Activated CD4-positive, CD25-positive, alpha-beta regulatory T cell treated with anti-CD3 and anti-CD28 coated beads, Interleukin-2, amount 50 U/mL, for 72 hours (primary cell): ENCODE measurements at places on chromosomes 4 and X.

GRCh38 chr4:823761-824460, 2.0 kb downstream of the CPLX1 start:
- DNase-seq = no peak

- no peak for DNase-seq
These were observed 587.1 kb upstream of the HTR2C start for GRCh38 chrX:113996781-113997180.

DNA sequence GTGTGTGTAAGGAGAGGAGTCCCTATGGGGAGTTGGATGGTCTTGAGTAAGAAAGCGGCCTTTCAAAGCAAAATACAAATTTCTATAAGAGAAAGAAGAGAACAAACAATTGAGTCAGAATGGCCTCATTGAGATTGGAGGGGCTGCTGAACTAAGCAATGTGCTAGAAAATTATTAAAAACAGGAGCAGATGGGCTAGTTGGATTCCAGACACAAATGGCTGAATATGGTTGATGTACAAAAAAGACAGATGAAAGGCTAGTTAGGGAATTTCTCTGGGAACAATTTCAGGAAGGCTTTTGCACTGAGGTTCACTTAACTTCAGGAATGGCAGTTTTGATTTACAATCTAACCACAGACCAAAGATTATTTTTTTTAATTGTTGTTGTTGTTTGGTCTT, 1806.8 kb upstream of the TENM3 start:
- no peak for DNase-seq

DNA sequence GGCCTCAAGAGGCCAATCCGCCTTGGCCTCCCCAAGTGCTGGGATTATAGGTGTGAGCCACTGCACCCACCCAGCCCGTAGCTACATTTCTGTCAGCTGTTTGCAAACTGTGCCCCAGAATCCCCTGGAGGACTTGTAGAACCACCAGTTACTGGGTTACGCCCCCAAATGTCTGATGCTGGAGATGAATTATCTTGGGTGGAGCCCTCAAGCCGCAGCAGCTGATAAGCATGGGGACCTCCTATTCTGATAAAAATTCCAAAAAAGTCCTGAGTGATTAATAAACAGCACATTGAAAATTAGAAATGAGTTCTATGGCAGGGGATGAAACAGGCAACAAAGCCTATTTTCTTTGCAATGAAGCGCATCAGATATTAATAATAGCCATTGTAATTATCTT, 105.0 kb downstream of the PTTG2 start:
- DNase-seq = no peak

DNA sequence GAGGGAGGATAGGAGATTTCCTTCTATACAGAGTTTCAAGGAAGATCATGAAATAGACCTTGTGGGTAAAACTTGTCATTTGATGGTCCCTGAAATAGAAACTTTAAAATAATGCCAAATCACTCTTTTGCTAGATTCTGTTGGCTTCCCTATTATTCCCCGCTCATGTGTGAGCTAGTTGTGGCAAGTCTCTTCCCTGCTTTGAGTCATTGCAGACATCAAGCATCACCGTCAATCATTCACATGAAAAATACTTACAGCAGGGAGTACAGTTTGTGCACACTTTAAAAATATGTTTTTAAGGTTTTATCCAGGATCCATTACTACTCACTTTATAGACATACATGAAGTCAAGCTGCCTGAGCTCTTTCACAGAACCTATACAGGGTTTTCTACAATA, 35.2 kb upstream of the INPP4B start:
- DNase-seq = no peak

GRCh38 chr4:98496152-98496845, 162.1 kb downstream of the TSPAN5 start:
- DNase-seq = no peak

DNA sequence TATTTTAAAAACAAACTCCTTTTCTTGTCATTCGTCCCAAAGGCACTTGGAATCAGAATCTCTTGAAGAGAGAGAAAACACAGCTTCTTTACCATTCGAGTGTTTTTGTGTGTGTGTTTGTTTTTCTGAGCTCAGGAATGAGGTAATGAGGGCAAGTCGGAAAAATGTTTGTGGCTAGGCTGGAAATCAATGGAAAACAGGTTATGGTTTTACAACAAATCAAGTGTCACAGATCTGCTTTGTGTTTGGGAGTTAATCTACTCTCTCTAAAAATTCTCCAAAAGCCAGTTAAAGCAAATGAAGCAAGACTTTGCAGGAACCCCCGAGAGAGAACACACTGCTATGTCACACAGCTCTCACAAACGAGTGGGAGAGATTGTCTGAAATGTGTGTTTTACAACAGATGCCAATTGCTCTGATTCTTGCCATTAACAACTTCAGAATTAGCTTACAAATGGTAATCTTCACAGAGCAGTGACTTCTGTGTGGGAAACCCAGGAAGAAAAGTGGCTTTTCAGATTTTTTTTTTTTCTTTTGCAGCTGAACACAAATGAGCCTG, 264.1 kb downstream of the CBLL2 start:
- no peak for DNase-seq

DNA sequence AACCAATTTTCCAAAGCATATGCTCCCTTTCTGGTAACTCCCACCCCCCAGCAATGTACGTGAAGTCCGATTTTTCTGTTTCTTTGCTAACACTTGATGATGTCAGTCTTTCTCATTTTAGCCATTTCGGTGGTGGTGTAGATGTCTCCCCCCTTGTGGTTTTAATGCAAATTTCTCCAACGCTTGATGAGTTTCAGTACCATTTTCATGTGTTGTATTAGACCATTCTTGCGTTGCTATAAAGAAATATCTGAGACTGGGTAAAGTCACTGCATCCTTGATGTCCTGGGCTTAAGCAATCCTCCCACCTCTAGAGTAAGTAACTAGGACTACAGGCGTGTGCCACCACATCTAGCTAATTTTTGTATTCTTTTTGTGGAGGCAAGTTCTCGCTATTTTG, 148.4 kb upstream of the VCX3A start:
- DNase-seq = no peak

- DNase-seq = no peak
These were observed 34.3 kb downstream of the MXRA5 start for GRCh38 chrX:3312109-3312508.

DNA sequence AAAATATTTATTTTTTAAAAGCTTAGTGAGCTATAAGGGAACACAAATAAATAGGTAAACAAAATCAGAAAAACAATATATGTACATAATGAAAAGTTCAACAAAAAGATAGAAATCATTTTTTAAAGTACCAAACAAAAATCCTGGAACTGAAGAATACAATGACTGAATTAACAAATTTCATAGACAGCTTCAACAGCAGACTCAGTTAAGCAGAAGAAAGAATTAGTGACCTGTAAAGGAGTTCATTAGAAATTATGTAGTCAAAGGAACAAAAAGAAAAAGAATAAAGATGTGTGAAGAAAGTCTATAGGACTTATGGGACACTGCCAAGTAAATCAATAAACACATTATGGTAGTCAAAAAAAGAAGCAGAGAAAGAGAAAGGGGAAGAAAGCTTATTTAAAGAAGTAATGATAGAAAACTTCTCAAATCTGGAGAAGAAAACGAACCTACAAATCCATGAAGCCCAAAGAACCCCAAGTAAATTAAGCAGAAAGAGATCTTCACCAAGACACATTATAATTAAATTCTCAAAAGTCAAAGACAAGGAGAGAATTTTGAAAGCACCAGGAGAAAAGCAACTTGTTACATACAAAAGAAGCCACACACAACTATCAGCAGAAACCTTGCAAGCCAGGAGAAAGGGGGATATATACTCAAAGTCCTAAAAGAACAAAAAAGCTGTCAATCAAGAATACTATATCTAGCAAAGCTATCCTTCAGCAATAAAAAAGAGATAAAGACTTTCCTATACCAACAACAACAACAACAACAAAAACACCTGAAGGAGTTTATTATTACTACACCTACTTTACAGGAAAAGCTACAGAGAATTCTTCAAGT, 338.9 kb downstream of the PTTG2 start:
- DNase-seq = no peak

GRCh38 chr4:78369679-78370078, 181.9 kb upstream of the ANXA3 start:
- no peak for DNase-seq

DNA sequence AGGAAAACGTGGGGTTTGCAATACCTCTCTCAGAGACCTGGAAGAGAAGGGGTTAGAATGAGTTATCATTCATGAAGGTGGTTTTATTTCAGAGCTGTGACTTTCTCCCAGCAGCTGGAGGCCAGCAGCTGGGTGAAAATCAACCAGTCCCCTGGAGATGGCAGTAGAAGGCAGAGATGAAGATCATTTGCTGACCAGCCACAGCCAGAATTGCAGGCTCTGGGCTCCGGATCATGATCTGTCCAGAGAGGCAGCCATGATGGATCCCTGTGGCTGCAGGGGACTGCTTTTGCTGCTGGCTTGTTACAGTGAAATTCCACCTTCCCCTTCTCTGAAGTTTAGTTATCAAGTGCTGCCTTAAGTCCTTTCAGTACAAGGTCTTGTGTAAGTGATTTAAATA, 46.9 kb upstream of the TAB3 start:
- DNase-seq = no peak

DNA sequence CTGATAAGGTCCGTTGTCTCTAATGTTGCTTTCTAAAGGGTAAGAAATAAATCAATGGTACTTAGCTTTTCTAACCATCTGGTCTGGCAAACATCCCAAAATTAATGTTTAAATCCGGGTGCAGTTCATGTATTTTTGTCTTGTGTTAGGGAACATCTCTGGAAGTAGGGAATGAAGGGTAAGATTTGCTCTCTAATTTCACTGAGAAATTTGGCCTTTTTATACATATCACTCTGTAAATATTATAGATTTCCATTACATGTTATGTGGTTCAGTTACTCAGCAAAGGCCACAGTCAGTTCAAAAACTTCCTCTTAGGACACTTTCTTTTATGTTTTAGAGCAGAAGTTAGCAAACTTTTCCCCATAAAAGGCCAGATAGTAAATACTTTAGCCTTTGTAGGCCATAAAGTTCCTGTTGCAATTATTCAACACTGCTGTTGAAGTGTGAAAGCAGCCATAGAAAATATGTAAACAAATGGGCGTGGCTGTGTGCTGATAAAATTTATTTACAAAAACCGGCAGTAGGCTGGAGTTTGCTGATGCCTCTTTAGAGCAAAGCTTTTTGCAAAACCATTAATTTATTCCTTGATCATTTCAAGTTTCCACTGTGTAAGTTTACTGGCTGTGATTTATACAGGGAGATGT, 218.1 kb downstream of the ANTXR2 start:
- DNase-seq = no peak

- DNase-seq = no peak
These were observed 626 bp upstream of the FRAS1 start for GRCh38 chr4:78056265-78057129.

DNA sequence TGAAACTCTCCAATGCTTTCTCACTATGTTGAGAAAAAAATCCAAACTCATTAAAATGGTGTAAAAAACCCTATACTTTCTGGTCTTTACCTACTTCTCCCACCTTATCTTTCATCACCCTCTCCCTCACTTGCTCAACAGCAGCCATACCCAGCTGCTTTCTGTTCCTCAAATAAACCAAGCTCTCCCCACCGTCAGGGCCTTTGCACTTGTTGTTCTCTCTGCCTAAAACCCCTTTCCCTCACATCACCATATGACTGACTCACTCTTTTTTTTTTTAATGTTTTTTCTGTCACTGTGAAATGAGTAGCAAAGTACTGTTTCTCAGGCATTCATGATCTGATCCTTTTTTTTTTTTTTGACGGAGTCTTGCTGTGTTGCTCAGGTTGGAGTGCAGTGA, 122.3 kb upstream of the TMEM164 start:
- no peak for DNase-seq

DNA sequence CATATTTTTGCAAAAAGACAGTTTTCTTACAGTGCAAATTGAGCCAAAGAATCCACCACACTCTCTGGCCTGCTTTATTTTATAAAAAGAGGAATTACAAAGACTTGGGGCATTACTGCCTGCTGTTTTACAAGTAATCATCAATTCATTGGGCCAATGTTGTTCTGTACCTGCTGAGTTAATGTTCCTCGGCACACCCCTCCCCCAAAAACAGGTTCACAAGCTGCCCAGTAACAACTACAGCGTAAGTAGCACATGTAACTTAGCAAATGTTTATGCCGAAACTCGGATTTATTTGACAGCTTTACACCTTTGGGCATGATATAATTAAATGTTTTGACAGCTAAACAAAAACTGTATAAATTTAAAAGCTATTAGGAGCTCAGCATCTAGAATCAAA, 214.6 kb upstream of the MAB21L2 start:
- no peak for DNase-seq

GRCh38 chr4:40731792-40732245, 17.9 kb upstream of the NSUN7 start:
- DNase-seq = no peak

GRCh38 chrX:14802943-14803710, 69.7 kb downstream of the FANCB start:
- DNase-seq = no peak

- no peak for DNase-seq
These were observed 26.9 kb downstream of the PAPSS1 start for GRCh38 chr4:107693132-107693531.

GRCh38 chr4:136302566-136302965, 1229.7 kb downstream of the PCDH18 start:
- DNase-seq = no peak

DNA sequence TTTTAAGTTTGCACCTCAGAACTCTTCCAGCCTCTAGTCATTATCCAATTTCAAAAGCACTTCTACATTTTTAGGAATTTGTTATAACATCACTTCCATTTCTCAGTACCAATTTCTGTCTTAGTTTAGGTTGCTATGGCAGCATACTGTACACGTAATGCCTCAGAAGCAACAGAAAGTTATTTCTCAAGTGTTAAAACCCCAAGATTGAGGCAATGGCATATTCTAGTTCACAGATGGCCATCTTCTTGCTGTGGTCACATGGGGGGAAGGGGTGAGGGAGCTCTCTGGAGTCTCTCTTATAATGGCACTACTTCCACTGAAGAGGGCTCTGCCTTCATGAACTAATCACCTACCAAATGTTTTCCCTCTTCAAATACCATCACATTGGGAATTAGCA, 220.3 kb upstream of the CTSO start:
- no peak for DNase-seq

DNA sequence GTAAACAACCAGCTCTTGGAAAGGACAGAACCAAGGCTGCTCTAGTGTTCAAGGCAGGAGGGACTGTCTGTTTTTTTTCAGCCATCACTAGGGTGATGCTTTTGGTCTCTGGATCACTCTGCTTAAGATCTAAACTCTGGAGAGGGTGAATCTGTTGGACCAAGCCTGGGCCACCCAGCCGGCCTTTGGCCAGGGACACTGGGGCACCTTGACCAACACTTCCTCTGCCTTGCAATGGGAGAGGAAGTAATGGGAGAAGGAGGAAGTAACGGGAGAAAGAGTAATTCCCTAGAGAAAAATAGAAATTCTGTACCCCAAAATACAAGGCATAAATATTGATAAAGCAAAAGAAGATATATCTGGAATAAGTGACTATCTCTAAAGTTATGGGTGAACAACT, 12.9 kb downstream of the CHRNA9 start:
- DNase-seq = no peak

GRCh38 chrX:24399550-24399949, 39.1 kb downstream of the SUPT20HL1 start:
- DNase-seq = no peak
